T-helper 1 cell treated with Interleukin-12 subunit alpha and Interleukin-12 subunit beta and Interleukin-4 antibody, amounts not matched to agents 30 ng/mL and 1 ng/mL, for 36 hours (primary cell): ENCODE measurements at places on chromosomes 7 and 10. TPM values are rescaled to one million over a fixed set of nuclear protein-coding genes. Genes with fewer than 3 reads are reported as not detected.

Gene OR2A7
- total RNA-seq, result 3.5 and 3.9 TPM in 2 replicates

Gene IL15RA
- total RNA-seq, result 29.7 and 31.2 TPM in 2 replicates

Gene ZNF25
- 6.2 and 7.5 TPM in 2 replicates for total RNA-seq

Gene CRPPA
- 0.63 and 1.1 TPM in 2 replicates for total RNA-seq

Gene TWIST1
- total RNA-seq, result 4.5 and 6.7 TPM in 2 replicates

Gene PON1
- not detected in 2 replicates for total RNA-seq

Gene TDRD1
- 0.05 and 0.10 TPM in 2 replicates for total RNA-seq

Gene SPDYE2
- total RNA-seq, result 0.12 TPM in 1 of 2 replicates, not detected in the other

Gene C1QL3
- total RNA-seq, result not detected in 2 replicates

Gene AZGP1
- total RNA-seq, result not detected in 2 replicates

Gene CYREN
- 40.2 and 42.2 TPM in 2 replicates for total RNA-seq

Gene DNAJC12
- 8.7 and 9.5 TPM in 2 replicates for total RNA-seq

Gene PPP1R3C
- 0.07 TPM in 1 of 2 replicates, not detected in the other for total RNA-seq
